AG10803 (cell line): ENCODE measurements at places on chromosomes 3 and 15.

- DNase-seq: peak; percentile 100
Measured at GRCh38 chr3:48465531-48466378, 19.2 kb downstream of the ATRIP start.

GRCh38 chr3:147215660-147216059 is 190.7 kb downstream of the ZIC4 start:
- no peak for DNase-seq

GRCh38 chr15:39593656-39594445 is 13.0 kb downstream of the THBS1 start:
- no peak for DNase-seq

GRCh38 chr3:117666812-117667211 is 957.2 kb downstream of the TUSC7 start:
- DNase-seq: no peak
